Left colon (tissue), 2 donors: ENCODE measurements at places on chromosomes 5 and 9. TPM values are rescaled to one million over a fixed set of nuclear protein-coding genes. Genes with fewer than 3 reads are reported as not detected.
A peak's percentile ranks its signal among the peaks of the same experiment; 100 is the strongest.

DNA sequence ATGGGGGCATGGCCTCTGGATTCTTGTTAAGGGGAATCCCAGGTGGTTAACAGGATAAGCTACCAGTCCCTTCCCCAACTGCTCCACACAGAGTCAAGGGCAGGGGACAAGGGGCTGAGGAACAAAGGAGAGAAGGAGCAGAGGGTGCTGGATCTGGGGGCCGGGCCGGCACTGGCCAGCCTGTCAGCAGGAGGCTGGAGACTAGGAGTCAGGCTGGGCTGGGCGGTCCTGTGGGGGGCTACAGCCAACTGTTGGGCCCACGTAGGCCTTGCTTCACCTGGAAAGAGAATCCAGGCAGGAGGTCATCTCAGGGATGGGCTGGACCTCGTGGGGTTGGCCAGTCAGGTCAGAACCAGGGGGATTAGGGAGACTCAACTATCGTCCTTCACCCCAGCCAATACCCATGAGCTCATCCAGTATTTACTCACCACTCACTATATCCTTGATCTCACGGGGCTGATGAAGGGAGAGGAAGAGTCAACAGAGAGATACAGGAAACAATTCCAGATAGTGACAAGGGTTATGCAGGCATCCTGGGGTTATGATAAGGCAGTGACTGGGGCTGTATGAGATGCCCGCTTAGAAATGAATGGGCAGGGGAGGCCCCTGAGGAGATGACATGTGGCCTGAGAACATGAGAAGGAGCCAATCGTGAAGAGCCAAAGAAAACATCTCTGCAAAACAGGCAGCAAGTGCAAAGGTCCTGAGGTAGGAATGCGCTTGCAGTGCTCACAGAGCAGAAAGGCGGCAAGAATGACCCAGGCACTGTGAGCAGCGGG lies 47.9 kb upstream of the SLC25A51 start:
- DNase-seq = no peak

The ANKRD55 gene
- not detected for total RNA-seq

The OR2K2 gene
- total RNA-seq = not detected

GRCh38 chr5:80296121-80296520 lies 23.7 kb upstream of the SPZ1 start:
- no peak for DNase-seq

The TAF11L10 gene
- not detected for total RNA-seq

DNA sequence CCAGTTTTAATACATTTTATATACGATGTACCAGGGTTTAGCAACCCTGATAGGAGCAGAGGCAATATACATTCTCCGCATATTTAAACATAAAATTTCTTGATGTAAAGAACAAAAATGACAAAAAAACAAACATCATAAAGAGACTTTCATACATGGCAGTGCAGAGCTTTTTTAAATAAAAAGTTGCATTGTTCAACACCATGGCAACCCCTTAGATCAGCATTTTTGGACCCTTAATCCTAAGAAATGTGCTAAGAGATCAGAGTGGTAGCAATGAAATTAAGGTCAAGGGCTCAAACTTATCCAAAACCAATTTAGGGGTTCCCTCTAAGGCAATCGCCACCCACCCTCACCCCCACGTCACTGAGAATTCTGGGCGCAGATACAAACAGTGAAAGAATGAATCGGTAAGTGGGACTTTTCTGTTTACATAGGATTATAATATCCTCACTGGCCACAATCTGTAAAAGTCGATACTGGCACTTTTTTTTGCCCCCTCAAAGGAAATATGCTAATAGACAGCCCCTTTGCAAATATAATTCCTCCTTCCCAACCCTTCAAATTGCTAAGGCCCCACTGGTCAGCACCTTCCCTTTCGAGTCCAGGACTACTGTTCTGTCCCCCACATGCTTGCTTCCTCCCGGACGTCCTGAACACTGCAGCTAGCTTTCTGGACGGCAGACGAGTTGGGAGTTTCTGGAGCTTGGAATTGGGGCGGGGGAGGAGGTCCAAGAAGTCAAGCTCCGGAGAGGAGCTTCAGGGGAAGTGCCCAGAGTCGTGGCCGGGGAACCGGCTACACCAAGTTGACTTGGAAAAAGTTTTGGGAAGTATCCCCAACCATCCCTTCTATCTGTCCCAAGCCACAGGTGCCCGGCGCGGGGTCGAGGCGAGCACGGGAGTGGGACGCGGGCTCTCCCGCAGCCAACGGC lies 2.2 kb downstream of the GAS1 start:
- no peak for DNase-seq

DNA sequence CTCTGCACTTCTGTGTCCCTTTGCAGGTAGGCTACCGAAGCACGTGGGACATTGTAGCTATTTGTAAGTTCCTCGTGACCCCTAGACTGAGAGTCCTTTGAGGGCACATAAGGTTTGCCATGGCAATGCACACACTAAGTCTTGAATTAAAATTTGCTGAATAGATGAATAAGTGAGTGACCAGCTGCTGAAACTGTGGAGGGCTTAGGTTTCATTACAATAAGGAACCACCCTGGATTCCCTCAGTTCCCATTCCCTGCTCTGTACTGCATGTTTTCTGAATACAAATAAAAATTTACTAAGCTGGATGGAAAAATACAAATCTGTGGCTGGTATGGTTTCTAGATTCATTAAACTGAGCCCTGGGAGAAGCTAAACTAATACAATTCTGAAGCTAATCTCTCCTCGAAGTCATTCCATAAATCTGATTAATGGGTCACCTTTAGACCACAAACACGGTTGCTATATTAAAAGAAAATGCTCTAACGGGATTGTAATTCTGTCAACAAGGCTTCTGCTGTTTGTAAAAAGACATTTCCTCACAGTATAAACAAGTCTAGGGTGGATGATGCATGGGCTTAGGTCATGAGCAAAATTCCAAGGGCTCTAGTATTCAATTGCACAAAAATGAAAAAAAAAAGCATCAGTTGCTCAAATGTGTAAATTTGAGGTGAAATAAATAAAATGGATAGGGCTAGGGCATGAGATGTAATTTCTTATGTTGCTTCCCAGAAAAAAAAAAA lies 172.3 kb downstream of the ATP10B start:
- no peak for DNase-seq

- no peak for DNase-seq
Measured at GRCh38 chr5:57632937-57633336, 150.3 kb upstream of the ACTBL2 start.

The OLFM1 gene
- total RNA-seq = 6.0 TPM

DNA sequence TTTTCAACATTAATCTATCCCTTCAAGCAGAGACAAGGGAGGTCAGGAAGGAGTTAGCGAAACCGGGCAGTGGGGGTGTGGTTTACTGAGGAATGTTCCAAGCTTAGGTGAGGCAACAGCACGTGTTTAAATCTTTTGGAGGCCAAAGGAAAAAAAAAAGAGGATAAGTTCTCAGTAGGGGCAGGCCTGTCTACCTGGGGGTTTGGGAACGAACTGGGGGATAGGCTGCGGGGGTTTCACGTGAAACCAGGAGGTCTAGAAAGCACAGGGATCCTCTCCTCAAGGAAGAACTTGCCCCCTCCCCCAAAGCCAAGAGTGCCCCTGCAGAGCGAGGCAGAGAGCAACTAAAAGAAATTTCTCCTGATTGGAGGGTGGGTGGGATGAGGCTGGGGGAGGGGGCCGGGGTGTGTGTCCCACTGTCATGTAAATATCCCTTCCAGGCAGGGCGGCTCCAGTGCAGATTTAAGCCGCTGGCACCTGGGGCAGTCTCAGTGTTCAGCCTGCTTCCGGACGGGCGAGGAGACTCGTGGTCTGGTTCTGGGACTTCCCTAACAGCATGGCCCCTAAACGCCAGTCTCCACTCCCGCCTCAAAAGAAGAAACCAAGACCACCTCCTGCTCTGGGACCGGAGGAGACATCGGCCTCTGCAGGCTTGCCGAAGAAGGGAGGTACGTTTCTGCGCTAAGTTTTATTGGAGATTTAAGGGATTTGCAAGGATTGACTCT lies 5.5 kb upstream of the SET start:
- peak; percentile 69 for DNase-seq
